ENCODE measurements at places on chromosomes 1 and 21.

GRCh38 chr1:156406251-156406650 lies 37.2 kb downstream of the RHBG start:
- no peak for DNase-seq

DNA sequence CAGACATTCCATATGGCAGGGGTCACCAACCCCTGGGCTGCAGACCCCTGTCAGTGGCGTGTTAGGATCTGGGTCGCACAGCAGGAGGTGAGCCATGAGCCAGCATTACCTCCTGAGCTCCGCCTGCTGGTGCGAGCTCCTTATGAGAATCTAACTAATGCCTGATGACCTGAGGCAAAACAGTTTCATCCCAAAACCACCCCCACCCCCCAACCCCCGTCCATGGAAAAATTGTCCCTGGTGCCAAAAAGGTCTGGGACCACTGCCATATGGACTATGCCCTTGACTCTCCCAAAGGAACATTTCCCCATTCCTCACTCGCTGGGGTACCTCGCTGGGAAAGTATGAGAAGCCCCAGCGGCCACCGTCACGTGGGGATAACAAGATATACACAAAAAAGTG lies 6.4 kb upstream of the CPT2 start:
- no peak for DNase-seq

- peak; percentile 68 for DNase-seq
These were observed at the start of gene RNF187 for GRCh38 chr1:228487336-228488124. Gene RNF187, plus strand, starts transcription at chr1:228487382.

- no peak for DNase-seq
These were observed 6.4 kb downstream of the LAMC1 start for GRCh38 chr1:183029591-183030000.

DNA sequence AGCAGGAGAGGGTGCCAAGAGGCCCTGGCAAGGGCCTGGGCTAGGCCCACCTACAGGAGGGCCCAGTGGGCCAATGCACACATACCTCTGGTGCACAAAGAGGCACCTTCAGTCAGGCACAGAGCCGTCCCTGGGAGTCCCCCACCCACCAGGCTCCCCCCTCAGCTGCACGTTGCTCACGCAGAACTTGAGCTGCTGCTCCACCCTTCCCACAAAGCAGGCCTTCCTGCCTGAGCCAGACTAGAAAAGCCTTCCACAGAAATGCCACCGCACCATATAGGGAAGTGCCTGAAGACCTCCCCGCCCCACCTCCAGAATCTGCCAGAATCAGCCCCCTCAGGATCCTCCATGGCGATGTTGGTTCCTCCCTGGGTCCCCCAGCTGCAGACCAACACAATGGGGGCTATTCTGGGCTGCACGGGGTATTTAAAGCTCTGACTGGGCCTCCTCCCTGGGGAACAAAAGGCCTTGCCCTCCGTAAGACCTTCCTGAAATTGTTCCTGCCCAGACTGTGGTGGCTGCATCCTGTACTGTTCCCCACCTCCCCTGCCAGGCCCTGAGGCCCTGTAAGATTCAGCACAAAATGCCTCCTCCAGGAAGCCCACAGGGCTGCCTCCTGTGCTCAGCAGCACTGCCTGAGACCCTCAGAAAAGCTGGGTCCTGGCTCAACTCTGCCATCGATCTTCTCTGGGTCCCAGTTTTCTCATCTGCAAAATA lies 27.2 kb downstream of the HSPG2 start:
- DNase-seq, result no peak
